ENCODE measurements at places on chromosomes 4 and X.

- H3K4me3 ChIP-seq, result no peak overlapping the region
- DNase-seq, result no peak
- no peak overlapping the region for H3K27ac ChIP-seq
- peaks cover 19% of the 10 kb centered on the region for H3K27me3 ChIP-seq
- peaks cover 6% of the 10 kb centered on the region for H3K4me1 ChIP-seq
Measured at GRCh38 chrX:22122510-22122909, 90.4 kb downstream of the PHEX start.

DNA sequence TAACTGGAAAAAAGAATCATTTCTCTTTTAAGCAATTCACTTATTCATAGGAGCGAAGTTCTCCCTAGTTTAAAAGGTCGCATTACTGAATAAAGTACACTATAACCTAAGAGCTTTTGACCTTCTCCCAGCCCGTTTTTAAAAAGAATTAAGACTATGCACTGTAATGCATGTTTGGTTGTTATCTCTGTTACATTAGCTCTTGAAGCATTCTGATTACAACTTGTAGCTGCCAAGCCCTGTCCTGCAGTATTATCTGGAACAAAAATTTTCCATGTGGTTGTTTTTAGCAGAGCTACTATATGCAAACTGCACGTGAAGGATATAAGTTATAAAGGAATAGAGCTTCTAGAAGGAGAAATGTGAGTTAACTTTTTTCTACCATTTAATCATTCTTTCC, 8.1 kb downstream of the GAB1 start:
- H3K4me3 ChIP-seq, result no peak overlapping the region
- no peaks in the 10 kb centered on the region for H3K36me3 ChIP-seq
- no peaks in the 10 kb centered on the region for H3K4me1 ChIP-seq
- DNase-seq, result no peak

DNA sequence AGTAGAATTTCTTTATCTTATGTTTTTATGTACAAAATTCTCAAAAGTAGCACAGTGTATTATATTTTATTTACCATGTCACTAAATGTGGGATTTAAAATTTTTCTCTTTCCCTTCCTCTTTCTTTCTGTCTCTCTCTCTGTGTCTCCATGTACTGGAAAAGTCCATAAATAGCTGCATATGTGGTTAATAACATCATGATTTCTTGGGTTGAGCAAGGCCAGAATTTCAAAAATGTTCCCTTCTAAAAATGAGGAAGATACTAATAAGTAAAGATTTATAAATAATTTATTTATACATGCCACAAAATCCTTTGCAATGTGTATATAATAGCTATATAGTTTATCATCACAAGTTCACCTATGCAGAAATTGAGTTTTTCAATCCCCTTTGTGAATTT, 29.1 kb upstream of the DKK2 start:
- no peaks in the 10 kb centered on the region for H3K36me3 ChIP-seq
- no peak overlapping the region for H3K27ac ChIP-seq
- no peak for DNase-seq
- H3K27me3 ChIP-seq, result no peaks in the 10 kb centered on the region
- no peak overlapping the region for H3K4me3 ChIP-seq
- H3K4me1 ChIP-seq, result peaks cover 2% of the 10 kb centered on the region

GRCh38 chr4:90171491-90171890, 44.3 kb downstream of the CCSER1 start:
- no peaks in the 10 kb centered on the region for H3K4me1 ChIP-seq
- H3K4me3 ChIP-seq, result no peak overlapping the region
- H3K36me3 ChIP-seq, result no peaks in the 10 kb centered on the region

- H3K4me1 ChIP-seq, result no peaks in the 10 kb centered on the region
- no peaks in the 10 kb centered on the region for H3K36me3 ChIP-seq
- DNase-seq, result no peak
- no peak overlapping the region for H3K4me3 ChIP-seq
Measured at GRCh38 chr4:126435491-126435890, 1120.7 kb downstream of the FAT4 start.

GRCh38 chr4:138405934-138406567, 163.9 kb upstream of the SLC7A11 start:
- H3K4me3 ChIP-seq, result no peak overlapping the region
- no peak for DNase-seq
- no peaks in the 10 kb centered on the region for H3K36me3 ChIP-seq
- H3K27me3 ChIP-seq, result no peaks in the 10 kb centered on the region

- no peaks in the 10 kb centered on the region for H3K36me3 ChIP-seq
- H3K4me3 ChIP-seq, result no peak overlapping the region
- no peak overlapping the region for H3K27ac ChIP-seq
- no peak for DNase-seq
- peaks cover 29% of the 10 kb centered on the region for H3K27me3 ChIP-seq
Measured at GRCh38 chrX:151711154-151711553, 4.7 kb upstream of the FATE1 start.

- H3K4me3 ChIP-seq, result no peak overlapping the region
- no peak for DNase-seq
- no peaks in the 10 kb centered on the region for H3K27me3 ChIP-seq
- no peak overlapping the region for H3K27ac ChIP-seq
Measured at GRCh38 chr4:75069493-75070074, 136.7 kb downstream of the PARM1 start.

DNA sequence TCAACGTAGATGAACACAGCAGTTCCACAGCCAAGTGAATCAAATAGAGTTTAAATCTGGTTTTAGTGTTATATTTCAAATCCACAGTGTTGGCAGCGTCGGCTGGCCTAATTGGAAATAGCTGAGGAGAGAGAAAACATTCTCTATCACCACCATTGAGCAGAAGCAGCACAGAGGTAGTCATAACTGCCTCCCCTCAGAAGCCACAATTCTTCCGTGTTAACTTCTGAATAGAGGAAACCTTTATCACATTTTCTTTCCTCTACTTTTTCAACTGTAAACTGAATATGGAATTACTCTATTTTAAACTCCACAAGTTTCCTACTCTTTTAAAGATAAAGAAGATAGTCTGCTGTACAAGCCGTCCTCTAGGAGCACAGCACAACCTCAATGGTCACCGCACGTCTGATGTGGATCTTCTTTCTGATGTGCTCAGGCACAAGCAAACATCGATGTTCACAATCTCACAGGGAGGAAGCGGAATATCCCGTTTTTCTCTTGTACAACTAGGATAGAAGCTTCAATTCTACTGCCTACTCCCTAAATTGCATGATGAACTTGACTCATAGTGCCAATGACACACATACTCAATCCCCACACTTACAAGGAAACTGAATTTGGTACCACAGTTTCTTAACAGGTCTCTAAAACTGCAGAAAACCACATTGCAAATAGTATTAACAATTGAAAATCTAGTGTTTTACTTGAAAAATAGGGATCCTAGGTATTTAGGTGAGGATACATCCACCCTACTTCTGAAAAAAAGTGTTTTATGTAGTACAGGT, 217.8 kb upstream of the ETNPPL start:
- H3K4me3 ChIP-seq, result no peak overlapping the region
- DNase-seq, result no peak

- peaks cover 9% of the 10 kb centered on the region for H3K4me1 ChIP-seq
- no peaks in the 10 kb centered on the region for H3K36me3 ChIP-seq
- no peak overlapping the region for H3K27ac ChIP-seq
- H3K27me3 ChIP-seq, result no peaks in the 10 kb centered on the region
- DNase-seq, result no peak
Measured at GRCh38 chr4:26813698-26814097, 46.9 kb upstream of the STIM2 start.

- H3K27me3 ChIP-seq, result no peaks in the 10 kb centered on the region
- DNase-seq, result no peak
- H3K4me1 ChIP-seq, result peaks cover 28% of the 10 kb centered on the region
- H3K27ac ChIP-seq, result no peak overlapping the region
- no peak overlapping the region for H3K4me3 ChIP-seq
Measured at GRCh38 chr4:86968547-86968946, 33.7 kb downstream of the AFF1 start.

DNA sequence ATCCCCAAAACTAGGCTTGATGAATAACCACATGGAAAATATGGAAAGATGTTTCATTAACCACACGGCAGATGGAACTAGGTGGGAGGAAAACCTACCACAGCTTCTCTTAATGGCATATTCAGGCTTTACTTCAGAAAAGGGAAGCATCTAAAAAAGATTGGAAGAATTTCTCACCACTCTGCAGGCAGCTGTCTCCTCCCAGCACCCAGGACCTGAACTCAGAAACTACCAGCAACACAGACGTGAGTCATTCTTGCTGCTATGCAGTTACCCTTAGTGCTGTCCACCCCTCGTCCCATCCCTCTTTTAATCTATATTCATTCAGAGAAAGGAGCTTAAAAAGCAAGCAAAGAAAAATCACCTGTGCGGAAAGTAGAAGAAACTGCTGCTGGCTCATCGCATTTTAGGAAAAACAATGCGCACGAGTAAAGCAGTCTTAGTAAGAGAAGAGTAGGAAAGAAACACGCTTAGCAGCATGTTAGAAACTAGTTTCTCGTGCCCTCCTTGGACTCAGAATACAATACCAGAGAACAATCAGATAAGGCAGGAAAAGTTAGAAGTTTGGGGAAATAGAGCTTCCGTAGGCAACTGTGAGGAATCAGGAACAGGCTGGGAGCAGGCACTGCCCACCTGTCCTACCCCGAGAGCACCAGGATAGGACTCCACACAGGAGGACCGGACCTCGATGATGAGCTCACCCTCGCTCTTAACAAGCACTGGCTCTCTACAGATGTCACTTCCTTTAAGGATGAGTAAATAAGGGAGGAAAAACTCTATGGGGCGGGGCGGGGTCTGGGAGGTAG, 48.1 kb upstream of the ENPP6 start:
- peak overlapping the region; percentile 79 for H3K27ac ChIP-seq
- DNase-seq, result no peak
- H3K36me3 ChIP-seq, result no peaks in the 10 kb centered on the region

- H3K27me3 ChIP-seq, result peaks cover 87% of the 10 kb centered on the region
- H3K36me3 ChIP-seq, result no peaks in the 10 kb centered on the region
- DNase-seq, result no peak
Measured at GRCh38 chr4:8891646-8892555, 20.3 kb upstream of the HMX1 start.

DNA sequence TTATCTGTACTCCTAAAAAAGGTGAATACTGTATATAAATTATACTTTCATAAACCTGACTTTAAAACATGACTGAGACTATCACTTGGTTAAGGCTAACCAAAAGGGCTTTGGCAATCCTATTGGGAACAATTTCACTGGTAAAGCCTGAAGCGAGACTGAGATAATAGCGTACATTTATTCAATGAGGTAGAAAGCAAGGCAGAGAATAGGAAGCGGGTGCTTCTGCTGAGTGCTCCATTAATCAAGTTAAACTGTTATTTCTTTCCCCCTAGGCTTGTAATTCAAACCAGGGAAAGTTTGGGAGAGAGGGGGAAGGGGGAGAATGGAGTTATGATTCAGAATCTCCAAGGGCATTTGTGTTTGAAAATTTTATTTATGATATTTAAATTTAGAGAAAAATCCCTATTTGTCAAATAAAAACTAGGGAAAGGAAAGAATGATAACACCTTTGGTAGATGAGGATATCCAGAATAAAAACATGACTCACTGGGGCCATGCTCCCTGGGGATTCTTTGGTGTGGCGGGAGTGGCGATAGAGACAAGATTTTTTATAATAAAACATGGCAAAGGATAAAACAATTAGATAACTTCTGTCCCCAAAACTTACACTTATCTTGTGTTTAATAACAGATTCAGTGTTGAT, 34.6 kb upstream of the SORBS2 start:
- DNase-seq, result no peak
- H3K4me3 ChIP-seq, result no peak overlapping the region
- no peaks in the 10 kb centered on the region for H3K27me3 ChIP-seq

- H3K27ac ChIP-seq, result no peak overlapping the region
- no peak overlapping the region for H3K4me3 ChIP-seq
- H3K36me3 ChIP-seq, result no peaks in the 10 kb centered on the region
- H3K27me3 ChIP-seq, result no peaks in the 10 kb centered on the region
Measured at GRCh38 chr4:149247164-149247563, 568.5 kb downstream of the IQCM start.

DNA sequence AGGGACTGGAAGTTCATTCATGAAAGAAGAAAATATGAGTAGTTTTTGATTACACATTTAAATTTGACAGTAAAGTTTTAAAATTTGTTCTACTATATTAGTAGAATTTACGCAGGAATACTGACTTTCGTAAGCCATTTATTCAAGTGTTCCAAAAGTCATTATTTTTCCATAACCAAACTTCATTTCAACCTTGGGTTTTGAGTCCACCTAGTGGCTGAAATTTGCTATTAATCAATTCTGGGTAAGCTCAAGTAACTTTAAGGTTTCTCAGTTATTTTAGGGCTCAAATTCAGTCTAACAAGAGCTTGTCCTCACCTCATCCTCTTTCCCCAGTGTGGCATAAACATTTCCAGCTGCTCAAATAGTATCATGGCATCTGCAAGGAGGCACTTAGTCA, 175.4 kb downstream of the SH3BGRL start:
- no peaks in the 10 kb centered on the region for H3K36me3 ChIP-seq
- DNase-seq, result no peak
- H3K27ac ChIP-seq, result no peak overlapping the region

DNA sequence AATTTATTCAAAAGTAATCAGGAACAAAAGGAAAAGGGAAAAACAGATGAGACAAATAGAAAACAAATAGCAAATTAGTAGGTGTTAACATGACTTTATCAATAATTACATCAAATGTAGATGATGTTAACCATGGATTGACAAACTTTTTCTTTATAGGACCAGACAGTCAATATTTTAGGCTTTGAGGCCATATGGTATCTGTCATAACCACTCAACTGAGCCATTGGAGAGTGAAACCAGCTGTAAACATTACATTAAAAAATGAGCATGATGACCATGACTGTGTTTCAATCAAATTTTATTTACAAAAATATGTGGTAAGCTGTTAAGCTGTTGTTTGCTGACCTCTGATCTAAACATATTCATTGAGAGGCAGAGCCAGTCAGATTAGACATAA, 118.5 kb upstream of the NWD2 start:
- no peak overlapping the region for H3K4me3 ChIP-seq
- no peaks in the 10 kb centered on the region for H3K4me1 ChIP-seq
- no peak for DNase-seq
- H3K27me3 ChIP-seq, result no peaks in the 10 kb centered on the region
- no peak overlapping the region for H3K27ac ChIP-seq

GRCh38 chr4:569958-570667, 6.0 kb downstream of the TMEM271 start:
- H3K27me3 ChIP-seq, result peaks cover 67% of the 10 kb centered on the region
- no peaks in the 10 kb centered on the region for H3K36me3 ChIP-seq
- DNase-seq, result no peak
- H3K27ac ChIP-seq, result no peak overlapping the region

Measured in activated T-cell treated with anti-CD3 and anti-CD28 coated beads, Interleukin-2, amount 50 U/mL, for 24 hours (primary cell).